ENCODE measurements at places on chromosomes 6 and 20.

GRCh38 chr20:42152575-42152974 is 534.4 kb upstream of the CHD6 start:
- DNase-seq: no peak

- no peak for DNase-seq
These were observed 65.5 kb downstream of the SYNJ2 start for GRCh38 chr6:158047127-158047518.

DNA sequence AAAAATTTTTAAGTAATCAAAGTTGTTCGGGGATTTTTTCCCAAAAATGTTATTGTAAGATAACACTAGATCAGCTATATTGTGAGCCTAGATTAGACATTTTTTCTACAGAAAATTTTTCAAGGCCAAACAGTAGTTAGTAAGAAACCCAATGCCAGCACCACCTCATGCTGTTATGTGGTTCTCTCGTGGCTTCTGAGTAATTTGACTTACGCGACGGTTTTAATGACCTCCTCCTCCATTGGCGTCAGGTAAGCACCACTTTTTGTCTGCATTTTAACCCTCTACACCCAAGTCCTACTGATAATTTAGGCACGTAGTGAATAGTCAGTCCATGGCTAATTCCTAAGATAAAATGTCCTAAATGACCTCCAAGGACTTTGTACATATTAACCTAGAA is 9.7 kb downstream of the RPS6KA2 start:
- no peak for DNase-seq

DNA sequence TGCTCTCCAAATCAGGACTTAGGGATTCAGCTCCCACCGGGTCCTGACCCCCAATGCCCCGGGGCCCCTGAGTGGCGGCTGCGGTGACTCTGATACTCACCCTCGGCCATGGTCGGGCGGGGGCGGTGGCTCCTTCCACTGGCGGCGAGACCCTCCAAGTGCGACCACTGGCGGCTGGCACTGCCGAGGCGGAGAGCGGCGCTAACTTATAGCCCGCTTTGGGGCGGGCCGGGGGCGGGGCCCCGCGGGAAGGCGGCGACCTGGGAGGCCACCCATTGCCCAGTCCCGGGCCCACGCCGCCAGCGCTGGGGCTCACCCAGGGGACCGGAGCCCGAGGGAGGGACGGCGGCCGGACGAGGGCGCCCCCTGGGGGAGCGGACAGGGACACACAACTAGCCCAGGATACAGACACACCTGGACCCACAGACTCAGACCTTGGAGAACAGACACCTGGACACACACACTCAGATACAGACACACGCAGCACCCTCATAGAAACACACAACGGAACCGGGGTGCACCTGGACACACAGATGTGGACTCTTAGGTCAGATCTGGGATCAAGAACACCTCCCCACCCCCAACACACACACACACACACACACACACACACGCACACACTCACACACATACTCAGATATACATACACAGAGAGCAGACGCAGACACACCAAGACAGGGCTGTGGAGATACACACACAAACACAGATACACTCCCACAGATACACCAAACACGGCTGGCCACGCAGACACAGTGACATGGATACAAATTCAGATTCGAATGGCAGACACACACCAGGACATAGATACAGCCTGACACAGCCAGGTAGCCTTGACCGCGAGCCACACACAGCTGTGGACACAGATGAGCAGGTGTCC is at the start of gene TGM2:
Gene TGM2 (minus strand): TSS at position 182 of the 877 bp plus-strand sequence. CDS start 72 bp downstream, at position 110.
- DNase-seq: peak; percentile 84

GRCh38 chr6:149212892-149213801 is 104.4 kb upstream of the TAB2 start:
- DNase-seq: no peak

Measured in GM13977 (cell line).